ENCODE measurements at places on chromosomes 3 and 15.

DNA sequence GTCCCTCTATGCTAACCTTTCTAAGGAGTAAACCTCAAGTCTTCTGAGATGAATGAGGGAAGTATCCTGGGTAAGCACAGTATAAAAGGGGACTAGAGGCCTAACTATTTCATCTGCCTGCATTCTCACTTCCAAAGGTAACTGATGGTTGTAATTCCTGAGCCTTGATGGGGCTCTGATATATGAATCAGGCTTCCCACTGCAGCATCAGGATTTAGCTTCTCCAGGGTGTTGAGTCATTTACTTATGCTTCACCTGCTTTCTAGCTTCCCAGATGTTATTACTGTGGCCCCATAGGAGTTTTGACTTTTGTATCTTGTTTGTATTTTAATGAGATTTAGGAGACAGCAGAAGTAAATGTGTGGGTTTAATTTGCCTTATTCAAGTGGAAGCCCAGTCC, 207.3 kb upstream of the EIF1B start:
- DNase-seq = no peak

GRCh38 chr3:159045279-159045885, 243.5 kb downstream of the MFSD1 start:
- no peak for DNase-seq

DNA sequence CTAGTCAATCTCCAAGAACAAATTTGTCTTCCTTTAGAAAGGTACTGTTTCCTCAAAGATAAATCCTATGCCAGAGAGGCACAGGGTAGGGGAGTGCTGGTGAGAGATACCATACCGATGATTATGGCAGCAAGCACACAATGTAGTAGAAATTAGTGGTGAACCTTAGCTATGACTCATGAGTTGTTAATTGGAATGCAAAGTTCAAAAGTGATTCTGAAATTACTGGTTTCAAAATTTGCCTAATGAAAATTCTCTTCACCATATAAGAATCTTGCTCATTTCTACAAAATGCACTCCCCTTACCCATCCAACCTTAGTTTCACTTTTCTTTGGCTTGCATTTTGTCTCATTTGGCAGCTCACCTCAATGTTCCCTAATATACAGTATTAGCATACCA, 139.5 kb upstream of the SLC2A2 start:
- no peak for DNase-seq

DNA sequence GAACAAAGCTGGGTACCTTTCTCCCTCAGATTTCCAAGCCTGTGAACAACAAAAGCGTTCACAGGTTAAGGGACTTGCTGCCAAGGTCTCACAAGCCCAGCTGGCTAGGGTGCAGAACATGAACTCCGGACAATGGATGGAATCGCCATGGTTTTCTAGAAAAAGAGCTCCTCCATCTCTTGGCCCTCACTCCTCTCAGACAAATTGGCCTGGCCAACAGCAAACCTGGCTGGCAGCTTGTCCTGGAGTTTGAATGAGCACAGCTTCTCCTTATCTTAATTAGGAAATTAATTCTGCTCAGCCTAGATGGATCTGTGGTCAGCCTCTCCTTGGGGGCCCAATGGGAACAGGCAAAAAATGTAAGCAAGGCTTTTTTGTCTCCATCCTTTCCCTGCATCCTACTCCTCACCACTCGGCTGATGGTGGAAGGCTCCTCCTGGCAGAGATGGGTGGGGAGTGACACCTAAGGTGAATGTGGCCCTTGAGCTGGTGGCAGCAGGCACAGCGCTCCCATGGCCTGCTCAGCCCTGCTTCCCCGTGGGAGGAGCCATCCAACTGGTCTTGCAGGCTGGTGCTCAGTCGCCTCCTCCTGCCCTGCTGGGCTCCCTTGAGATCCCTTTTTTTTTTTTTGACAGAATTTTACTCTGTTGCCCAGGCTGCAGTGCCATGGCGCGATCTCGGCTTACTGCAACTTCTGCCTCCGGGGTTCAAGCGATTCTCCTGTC, 5.8 kb downstream of the KLHL25 start:
- DNase-seq = no peak

DNA sequence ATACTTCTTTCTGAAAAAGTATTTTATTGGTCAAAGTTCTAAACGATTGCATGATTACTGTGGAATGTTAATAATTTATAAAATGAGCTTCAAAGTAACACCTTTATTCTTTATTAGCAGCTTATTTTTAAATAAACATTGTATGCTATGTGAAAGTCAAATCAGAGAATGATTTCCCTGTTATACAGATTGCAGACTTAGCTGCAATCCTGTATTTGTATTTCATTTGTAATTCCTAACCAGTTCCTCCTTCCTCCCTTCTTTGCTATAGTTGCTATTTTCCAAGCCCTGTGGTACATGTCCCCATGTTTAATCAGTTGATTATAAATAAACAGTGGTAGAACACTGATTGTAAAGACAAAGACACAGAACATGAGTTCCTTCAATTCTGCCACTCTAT, 42.4 kb upstream of the C15orf39 start:
- DNase-seq = no peak

DNA sequence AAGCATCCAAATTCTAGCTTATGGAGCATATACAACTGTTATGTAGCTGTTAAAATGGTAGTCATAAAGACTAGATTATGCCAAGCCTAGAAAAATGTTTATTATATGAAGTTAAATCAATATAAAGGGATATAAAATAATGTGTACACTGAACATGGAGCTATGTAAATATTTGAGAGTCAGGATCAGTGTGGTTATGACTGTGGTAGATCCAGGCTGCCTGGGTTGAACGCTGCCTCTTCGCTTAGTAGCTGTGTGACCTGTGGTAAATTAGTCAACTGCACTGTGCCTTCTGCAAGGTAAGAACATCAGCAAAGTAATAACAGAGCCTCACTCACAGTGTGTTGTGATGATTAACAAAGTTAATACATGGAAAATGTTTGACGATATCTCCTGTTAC, 212.2 kb downstream of the RBMS3 start:
- no peak for DNase-seq

DNA sequence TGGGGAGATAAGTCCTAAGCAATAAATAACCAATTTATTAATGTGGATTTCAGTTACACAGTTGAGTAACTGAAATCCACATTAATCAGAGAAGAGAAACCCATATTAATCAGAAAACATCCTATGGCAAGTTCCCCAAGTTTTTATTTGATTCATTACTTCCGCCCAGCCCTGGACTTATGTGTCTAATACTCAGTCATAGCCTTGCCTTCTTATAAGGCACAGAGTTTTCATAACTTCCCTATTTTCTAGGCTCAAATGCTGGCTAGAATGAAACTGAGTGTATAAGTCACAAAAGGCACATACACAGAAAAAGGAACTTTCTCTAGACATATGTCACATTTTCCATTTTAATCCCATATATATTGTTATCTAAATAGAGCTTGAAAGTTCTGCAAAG, 28.8 kb downstream of the CD47 start:
- DNase-seq = no peak

DNA sequence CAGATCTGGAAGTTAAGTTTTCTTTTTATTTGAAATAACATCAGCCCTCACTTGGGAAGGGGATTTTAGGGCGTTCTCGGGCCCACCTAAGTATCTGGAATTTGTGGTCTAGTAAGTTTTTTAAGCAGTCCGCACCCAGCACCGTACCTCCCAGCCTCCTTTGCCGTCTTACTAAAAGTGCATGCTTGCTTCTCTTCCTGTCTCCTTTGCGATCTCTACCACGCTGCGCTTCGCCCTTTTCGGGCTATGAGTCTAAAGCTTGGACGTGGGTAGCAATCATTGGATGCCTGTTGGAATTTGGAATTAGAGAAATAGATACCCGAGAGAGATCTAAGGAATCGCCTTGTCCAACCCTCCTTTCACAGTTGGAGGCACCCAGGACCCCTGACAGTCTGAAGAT, 1.1 kb downstream of the THSD4 start:
- DNase-seq = no peak

DNA sequence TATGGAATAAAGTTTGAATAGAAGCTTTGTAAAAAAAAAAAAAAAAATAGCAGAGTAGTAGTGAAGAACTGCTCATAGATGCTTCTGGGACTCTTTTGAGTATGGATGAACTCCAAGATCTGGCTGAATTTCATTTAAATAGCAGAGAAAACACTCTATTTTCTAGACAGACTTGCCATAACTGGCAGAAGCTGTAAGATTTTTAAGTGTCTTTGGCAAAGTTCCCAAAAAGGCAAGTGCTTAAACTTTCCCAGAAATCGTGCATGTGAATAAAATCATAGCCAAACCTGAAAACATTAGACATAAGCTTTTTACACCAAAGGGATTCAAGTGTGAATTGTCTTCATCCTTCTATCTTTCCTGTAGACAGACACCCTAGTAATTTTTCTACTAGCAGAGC, 110.3 kb upstream of the MITF start:
- no peak for DNase-seq

- DNase-seq = no peak
Measured at GRCh38 chr3:70064194-70064779, 64.8 kb downstream of the SAMMSON start.

GRCh38 chr15:96338074-96338765, 7.7 kb downstream of the NR2F2 start:
- no peak for DNase-seq

DNA sequence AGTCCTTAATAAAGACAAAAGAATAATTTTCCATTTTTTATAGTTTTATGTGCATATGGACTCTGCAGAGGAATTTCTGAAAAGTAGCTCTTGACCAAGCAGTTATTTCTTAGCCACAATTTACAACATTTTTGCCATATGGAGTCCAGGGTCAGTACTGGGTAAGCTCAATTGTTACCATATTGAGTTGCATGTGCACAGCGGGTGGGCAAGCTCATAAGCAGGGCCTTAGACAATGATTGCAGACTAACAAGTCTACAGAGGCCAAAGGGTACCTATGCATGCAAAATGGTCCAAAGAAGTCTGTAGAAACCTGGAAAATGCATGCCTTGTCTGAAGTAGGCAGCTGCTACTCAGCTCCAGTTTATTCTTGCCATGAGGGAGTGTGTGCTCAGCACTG, 19.0 kb upstream of the ARHGEF26 start:
- no peak for DNase-seq

DNA sequence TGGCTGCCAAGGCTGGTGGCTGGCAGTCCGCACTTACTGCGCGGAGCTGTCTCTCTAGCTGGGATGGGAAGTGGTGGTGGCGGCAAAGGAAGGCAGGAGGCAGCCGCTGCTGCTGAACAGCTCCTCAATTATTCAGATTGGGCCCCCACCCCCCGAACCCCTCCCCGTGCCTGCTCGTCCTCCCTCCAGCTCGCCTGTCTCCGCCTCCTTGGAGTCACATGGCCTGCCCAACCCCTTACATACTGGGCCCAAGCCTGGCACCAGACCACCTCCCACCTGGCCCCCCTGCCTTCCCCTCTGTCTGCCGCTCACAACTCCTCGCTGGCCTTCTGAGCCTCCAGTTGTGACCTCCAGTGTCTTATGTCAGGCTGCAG, at the start of gene SLC7A14:
Gene SLC7A14, minus strand, starts transcription at position 139 of the 374 bp plus-strand sequence. CDS start 59,139 bp downstream, outside the sequence.
- no peak for DNase-seq

- DNase-seq = no peak
Measured at GRCh38 chr3:195394024-195394423, 48.8 kb downstream of the ACAP2 start.

DNA sequence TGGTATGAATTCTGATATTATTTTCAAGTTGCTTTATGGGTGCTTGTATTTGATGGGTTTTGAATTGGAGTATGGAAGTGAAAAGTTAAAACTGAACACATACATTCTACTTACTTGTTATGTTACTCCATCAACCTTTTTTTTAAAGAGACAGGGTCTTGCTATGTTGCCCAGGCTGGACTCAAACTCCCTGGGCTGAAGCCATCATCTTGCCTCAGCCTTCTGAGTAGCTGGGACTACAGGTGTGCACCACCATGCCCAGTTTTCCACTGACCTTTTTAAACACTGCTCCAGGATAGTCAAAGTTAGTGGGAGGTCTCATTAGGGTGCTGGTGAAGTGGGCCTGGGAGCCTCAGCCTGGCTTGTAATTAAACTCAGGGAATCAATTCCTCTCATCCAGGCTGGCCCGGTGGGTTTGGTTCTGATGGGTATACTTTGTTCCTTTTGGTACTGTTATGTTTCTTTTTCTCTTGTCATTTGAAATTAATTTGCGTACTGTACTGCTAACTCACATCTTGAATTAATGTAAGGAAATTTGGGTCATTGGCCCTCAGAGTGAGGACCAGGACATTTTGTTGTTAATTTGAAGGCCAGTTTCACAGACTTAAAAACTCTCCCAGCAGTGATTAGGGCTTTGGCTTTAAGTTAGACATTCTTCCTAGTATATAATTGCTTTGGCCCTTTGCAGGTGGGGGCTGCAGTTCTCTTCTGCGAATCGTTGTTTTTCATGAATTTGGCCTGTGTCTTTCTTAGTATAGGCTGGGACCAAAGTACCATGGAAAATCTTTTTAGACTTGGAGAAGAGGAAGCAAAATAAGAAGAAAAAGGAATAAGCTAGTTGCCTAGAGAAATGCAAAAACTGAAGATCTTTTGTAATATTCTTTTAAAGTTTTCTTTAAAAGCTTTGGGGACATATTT, 66.9 kb downstream of the FNDC3B start:
- no peak for DNase-seq

- no peak for DNase-seq
Measured at GRCh38 chr3:60140160-60140559, 1090.3 kb upstream of the CFAP20DC start.

DNA sequence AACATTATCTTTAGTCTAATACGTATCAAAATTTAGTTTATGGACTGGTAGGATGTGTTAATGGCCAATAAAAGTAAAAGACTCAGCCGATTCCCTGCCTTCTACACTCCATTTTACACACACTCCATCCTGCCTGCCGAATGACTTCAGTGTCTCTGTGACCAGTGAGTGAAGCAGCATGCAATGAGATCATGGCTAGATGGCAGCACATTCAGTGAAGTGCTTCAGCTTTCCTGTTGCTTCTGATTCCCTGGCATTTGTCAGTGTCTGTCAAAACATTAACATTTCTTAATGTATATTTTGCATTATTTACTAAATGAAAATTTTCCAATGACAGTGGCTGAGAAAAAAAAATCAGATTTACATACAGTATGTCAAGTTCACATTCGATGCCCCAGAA, 412.0 kb downstream of the FHIT start:
- no peak for DNase-seq

DNA sequence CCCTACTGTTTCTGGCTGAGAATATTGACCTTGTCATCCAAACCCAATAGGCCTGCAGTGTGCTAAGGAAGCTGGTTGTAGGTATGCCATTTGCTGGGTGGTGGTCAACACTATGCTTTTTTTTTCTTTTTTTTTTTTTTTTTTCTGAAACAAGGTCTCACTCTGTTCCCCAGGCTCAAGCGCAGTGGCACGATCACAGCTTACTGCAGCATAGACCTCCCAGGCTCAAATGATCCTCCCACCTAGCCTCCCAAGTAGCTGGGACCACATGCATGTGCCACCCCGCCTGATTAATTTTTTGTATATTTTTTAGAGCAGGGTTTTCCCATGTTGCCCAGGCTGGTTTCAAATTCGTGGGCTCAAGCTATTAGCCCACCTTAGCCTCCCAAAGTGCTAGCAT, 35.7 kb upstream of the RHO start:
- DNase-seq = no peak

DNA sequence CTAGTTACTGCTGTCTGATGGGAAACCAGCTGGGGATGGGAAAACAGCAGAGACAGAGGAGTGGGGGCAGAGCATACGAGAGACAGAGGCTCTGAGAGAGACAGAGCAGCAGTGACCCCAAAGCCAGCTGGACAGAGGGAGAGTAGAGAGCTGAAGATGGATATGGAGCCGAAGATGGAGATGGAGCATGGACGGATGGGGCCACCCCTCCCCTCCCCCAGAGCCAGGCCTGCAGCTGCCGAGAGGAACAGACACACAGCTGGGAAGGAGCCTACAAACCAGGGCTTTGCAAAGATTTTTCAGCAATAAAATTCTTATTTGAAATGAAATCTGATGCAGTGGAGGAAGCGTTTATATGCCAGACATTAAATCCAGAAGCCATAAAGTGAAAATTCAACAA, 167.6 kb upstream of the LINGO1 start:
- no peak for DNase-seq

- DNase-seq = no peak
Measured at GRCh38 chr15:96817900-96818299, 487.4 kb downstream of the NR2F2 start.
